ENCODE measurements at places on chromosomes 16 and 17. TPM values are rescaled to one million over a fixed set of nuclear protein-coding genes. Genes with fewer than 3 reads are reported as not detected.

- no peak for DNase-seq
These were observed 10.7 kb upstream of the SKAP1 start for GRCh38 chr17:48440669-48441068.

DNA sequence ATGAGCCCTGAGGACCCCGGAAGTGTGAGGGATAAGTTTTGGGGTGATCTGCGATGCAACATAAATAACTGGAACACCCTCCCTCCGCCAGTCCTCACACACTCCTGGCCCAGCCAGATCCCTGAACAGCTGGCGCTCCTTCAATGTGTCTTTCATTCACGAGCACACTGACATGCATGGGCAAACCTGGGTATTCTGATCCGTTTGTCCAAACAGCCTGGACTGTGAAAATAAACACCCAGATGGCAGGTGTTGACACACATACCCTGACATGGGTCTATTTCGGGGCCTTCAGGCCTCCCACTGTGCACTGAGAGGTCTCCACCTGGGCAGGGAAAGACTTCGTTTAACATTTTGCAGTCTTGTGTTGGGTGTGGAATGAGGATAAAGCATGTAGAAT is 3.0 kb upstream of the CPNE2 start:
- no peak for DNase-seq

The STH gene
- not detected for total RNA-seq

- DNase-seq = no peak
These were observed 32.8 kb downstream of the TMEM186 start for GRCh38 chr16:8764525-8765250.

- DNase-seq = no peak
These were observed 106.6 kb downstream of the CLEC16A start for GRCh38 chr16:11050944-11051343.

The C17orf58 gene
- 13.5 TPM for total RNA-seq

The AGRP gene
- not detected for total RNA-seq

All from Caco-2 (cell line).